Jurkat, Clone E6-1 (cell line): ENCODE measurements at places on chromosomes 11 and 22.
A peak's percentile ranks its signal among the peaks of the same experiment; 100 is the strongest.

GRCh38 chr11:70646272-70647049 is 248.1 kb downstream of the CTTN start:
- no peak for DNase-seq

DNA sequence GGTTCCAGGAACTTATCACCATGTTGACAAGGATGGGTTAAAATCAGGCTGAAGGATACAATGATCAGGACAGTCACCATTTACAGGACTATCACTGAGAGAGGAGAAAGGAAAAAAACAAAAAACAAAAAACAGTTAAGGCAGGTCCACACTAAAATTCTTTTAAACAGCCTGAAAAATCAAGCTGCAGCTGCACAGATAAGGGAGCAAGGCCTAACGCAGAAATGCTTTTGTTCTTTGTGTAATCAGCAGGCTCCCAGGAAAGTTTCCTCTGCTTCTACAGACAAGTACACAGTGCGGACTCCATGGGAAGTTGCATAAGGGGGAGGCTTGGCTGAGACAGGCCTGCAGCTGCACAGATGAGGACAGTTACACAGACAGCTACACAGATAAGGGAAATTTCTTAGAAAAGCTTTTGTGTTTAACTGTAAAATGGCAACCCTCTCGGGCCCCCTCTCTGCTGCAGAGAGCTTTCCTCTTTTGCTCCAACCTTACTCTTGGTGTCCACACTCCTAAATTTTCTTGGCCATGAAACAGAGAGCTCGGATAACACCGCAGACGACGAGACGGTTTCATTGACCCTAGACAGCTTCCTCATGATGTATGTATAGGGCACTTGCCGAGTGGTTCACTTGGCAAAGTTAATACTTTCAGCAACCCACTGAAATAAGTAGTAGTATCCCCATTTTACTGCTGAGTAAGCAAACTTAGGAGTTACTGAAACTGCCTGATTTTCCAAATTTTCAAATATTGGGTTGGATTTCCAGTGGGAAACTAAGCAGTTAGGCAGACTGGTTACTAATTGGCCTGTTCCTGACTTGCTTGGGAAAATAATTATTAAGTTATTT is 45.5 kb downstream of the PIWIL3 start:
- DNase-seq: peak; percentile 27

DNA sequence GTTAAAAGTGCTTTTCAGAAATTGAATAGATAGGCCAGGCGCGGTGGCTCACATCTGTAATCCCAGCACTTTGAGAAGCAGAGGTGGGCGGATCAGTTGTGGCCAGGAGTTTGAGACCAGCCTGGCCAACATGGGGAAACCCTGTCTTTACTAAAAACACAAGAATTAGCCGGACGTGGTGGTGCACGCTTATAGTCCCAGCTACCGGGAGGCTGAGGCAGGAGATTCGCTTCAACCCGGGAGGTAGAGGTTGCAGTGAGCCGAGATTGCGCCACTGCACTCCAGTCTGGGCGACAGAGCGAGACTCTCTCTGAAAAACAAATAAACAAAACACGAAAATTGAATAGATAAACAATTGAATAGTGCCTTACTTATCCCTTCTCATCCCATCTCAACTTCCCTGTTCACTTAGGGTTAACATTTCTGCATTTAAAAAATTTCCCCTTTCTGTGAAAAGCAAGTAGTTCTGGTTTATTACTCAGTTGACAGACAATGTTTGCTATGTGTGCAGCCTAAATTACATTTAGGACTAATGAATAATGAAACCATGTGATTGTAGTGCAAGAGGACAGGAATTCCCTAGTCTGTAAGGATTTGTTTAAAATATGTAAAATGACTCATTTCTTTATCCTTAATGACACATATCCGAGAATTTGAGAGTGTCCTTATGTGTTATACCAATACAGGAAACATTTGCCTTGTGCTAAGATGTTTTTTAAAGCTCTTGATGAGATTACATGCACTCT is 6.0 kb downstream of the RNF169 start:
- no peak for DNase-seq

DNA sequence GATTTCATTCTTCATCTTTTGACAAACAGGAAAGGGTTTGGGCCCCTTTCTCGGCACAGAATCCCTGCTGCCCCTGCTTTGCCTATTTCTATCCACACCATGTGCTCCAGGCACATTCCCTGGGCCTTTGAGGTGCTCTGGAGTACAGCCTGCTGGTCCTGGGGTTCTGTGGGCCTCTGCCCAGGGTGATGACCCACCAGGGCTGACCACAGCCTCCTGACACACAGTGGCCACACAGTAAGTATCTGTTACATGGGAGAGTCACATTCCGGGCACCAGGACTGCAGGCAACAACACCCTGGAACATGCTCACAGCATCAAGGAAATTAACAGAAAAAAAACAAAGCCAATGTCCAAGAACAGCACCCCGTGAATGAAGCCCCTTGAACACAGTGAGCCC is 39.1 kb downstream of the SCUBE2 start:
- DNase-seq: no peak

DNA sequence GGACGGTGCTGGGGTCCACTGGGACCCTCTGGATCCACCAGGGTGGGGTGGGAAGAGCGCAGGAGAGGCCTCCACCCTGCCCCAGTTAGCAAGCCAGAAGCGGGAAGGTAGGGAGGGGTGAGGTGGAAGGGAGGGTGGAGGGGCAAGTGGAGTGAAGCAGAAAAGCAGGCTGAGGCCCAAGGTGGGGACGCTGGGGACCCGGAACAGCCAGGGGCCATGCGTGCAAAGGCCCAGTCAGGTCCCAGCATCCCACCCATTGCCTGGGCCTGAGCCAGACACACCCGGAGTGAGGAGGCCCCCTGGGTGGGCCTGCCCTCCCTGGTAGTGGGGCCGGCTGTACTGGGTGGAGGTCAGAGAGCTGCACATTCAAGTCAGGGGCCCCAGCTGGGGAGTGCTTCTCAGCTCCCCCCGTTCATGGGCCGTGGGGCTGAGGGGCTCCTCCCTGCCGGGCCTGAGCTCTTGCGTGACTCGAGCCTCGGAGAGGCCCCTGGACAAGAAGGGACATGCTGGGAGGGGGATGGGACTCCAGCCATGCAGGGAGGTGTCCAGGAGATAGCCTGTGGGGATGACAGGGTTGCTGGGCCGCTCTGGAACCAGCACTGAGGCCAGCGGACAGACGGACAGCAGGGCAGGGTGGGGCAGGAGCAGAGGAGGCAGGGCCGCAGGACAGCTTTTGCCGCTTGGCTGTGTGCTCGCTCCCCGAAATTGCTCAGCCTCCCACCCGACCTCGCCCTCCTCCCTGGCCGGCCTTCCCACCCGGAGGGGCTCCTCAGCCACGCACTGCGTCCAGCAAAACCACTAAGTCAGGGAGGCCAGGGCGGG is 7.7 kb downstream of the TNNT3 start:
- no peak for DNase-seq
